ENCODE measurements at places on chromosomes 5 and 9.

- no peak for DNase-seq
These were observed 111.0 kb downstream of the FBXL7 start for GRCh38 chr5:15611008-15611407.

- DNase-seq, result no peak
These were observed 195.5 kb downstream of the TMEM167A start for GRCh38 chr5:82881571-82882174.

DNA sequence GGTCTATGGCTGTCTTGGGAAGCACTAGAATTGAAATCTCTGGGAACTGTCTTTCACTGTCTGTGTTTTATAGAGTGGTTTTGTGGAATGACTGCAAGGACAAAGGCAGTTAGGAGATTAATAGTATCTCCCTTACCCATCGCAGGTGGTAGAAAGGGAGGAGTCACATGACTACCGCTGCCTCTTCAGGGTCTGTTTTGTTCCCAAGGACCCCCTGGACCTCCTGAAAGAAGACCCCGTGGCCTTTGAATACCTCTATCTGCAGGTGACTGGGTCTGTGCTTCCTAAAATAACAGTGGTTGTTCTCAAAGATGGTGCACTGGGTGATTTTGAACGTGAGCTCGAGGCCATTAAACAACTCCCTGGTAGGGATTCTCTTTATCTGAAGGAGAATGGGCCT, 22.8 kb upstream of the TRMT10B start:
- no peak for DNase-seq

GRCh38 chr5:154193283-154193682, 2.8 kb downstream of the GALNT10 start:
- no peak for DNase-seq

GRCh38 chr5:158013303-158013702, 154.4 kb upstream of the CLINT1 start:
- DNase-seq, result no peak

- no peak for DNase-seq
These were observed 694 bp downstream of the RMI1 start for GRCh38 chr9:83981126-83981871.

DNA sequence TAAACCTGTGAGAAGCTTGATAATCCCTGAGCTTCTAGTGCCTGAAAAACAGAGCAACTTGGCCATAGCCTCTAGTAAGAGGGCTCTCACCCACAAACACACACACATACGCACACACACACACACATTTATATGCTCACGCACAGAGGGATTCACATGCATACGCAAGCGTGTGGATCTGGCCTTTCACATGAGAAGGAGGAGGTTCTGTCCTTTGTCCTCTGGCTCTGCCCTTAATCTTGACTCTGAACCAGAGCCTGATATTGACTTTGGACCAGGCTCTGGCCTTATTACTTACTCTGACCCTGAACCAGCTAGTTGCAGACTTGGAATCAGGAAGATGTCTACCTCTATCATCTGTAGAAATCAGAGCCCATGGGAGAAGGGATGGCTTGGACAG, 10.0 kb upstream of the P4HA2 start:
- no peak for DNase-seq

GRCh38 chr9:132858751-132859150, 19.3 kb downstream of the AK8 start:
- DNase-seq, result no peak

GRCh38 chr5:148928141-148928540, 101.7 kb downstream of the ADRB2 start:
- no peak for DNase-seq

- no peak for DNase-seq
These were observed 2.6 kb upstream of the SLC25A51 start for GRCh38 chr9:37906312-37907239.
